IPS DF 6.9 (cell line): ENCODE measurements at places on chromosomes 4 and X.

DNA sequence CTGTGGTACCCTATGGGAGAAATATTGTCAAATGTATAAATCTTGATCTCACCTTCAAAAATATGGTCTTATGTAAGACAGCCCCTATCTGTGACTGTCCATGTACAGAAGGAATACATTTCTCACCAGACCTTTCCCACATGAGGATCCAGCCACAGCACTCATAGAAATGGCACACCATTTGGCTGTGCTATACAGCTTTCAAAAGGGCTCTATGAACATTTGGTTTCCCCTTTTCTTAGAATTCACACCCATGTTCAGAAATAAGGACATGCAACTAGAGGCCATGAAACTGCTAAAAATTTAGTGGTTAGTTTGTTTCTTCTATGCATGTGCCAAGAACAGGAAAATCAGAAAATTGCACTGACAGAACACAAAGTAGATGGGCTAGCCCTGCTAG, 62.7 kb downstream of the ANTXR2 start:
- no peak for DNase-seq

- no peak for DNase-seq
Measured at GRCh38 chr4:41070516-41071281, 143.6 kb downstream of the APBB2 start.

DNA sequence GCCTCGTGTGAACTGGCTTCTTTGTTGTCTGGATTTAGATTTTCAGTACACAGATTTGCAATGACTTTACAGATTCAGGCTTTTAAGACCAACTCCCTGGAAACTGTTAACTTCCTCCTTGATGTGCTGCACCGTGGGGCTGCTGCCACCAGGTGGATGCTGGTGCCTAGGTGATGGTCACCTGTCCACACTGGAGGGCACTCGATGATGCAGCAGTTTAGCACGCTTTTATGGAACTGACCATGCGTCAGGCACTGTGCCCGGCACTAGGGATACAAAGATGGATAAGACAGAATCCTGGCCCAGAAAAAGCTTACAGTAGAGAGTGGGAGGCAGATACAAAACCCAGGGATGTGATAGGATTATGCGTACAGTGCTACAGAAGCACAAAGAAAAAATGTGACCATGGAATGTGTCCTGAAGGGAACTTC, 180.7 kb downstream of the CEP135 start:
- peak; percentile 60 for DNase-seq

DNA sequence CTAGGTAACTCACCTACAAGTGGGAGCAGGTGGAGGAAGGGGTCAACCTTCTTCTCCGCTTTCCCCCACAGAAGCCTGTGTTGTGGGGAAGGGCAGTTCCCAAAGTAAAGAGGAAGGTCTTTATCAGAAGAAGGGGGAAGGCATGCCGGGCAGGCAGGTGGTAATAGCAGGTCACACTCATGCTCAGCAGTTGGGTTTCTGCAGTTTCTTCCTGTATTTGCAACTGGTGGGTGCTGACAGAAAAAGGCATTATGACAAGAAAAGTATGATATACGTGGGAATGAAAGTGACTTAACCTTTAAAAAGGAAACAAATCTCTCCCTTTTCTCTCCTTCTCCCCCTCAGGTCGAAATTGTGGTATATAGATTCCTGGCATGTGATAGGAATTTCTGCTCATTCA, 3.7 kb downstream of the MTMR1 start:
- no peak for DNase-seq

- peak; percentile 16 for DNase-seq
Measured at GRCh38 chrX:10508891-10509290, 111.5 kb downstream of the MID1 start.

DNA sequence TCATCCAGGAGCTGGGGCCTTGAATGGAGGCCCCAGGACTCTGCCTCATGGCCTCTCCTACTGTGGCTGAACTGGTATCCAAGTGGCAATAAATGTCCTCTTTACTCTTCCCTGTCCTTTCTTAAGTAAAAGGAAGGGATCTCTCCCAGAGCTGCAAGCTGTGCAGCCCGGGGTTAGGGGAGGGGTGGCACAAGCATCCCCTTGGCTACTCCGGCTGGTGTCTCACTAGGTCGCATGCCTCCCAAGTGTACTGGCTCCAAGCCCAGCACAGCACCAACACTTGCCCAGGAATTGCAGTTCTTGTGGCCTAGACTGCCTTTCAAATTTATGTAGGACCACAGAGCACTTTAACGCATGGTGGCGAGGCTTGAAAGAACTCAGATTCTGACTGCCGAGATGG, 44.7 kb upstream of the MED14 start:
- no peak for DNase-seq

- no peak for DNase-seq
Measured at GRCh38 chr4:123476089-123476488, 79.5 kb downstream of the SPRY1 start.

DNA sequence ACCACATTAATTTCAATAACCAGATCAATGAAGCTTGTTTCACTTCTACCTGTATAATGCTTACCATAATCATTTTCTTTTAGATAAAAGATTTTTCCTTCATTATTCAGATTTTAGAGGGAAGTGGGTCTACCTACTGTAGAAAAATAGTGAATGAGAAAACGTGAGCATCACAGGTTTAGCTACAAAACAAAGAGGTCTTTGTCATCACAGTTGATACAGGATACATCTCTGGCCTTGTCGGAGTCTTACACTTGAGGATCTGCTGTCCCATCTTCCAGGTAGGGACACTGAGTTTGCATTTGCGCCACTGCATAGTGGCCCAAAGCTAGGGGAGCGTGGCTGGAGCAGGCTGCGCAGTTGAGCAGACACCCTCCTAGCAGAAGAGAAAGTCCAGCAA, 710 bp downstream of the CLDN24 start:
- no peak for DNase-seq

DNA sequence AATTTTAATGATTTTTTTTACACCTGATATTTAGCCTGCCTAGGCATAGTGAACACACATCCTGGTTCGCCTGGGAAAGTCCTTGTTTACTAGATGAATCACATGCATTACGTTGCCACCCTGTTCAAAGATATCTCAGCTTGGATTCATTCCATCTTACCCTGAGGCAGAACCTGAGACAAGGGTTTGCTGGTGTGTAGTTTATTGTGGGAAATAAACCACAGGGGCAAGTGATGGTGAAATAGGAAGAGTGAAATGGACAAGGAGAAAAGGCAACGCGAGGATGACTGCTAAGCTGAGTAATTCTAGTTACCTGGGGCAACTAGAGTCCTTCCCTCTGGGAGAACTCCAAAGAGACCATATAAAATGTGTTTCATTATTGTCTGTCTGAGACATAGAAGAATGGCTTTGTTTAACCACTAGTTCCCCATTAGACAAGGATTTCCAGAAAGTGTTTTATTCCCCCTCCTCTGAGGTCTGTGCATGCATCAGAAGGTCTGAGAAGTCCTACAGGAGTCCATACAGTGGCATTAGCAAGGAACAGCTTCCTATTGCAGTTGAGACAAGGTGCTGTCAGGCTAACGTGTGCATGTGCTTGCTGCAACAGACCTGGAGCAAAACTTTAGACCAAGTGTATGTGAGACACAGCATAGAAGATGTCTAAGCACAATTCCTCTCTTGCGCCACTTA, 797.3 kb upstream of the FRG1 start:
- no peak for DNase-seq

- no peak for DNase-seq
Measured at GRCh38 chrX:37330642-37331041, 18.5 kb upstream of the PRRG1 start.

GRCh38 chr4:76881375-76881774, 16.6 kb downstream of the SOWAHB start:
- DNase-seq: no peak

- no peak for DNase-seq
Measured at GRCh38 chr4:154485127-154485773, 6.3 kb downstream of the DCHS2 start.

- no peak for DNase-seq
Measured at GRCh38 chr4:154030152-154030551, 241.3 kb upstream of the SFRP2 start.

DNA sequence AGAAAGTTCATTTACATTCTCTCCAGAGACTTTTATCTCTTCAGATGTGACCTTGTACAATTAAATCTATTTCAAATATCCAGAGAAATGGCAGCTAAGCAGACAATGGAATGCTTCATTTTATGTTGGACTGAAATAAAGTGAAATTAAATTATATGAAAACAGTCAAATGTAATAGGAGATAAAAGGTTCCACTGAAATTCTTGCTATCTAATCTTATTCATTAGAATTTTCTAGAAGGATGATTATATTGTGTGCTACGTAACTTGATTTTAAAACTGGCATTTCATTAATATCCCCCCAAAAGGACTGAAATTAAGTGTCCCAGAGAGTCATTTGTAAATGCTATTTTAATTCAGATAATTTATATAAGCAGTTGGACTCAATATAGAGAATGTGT, 646.9 kb upstream of the GALNT7 start:
- no peak for DNase-seq

- no peak for DNase-seq
Measured at GRCh38 chrX:84453351-84454246, 48.7 kb downstream of the HDX start.

DNA sequence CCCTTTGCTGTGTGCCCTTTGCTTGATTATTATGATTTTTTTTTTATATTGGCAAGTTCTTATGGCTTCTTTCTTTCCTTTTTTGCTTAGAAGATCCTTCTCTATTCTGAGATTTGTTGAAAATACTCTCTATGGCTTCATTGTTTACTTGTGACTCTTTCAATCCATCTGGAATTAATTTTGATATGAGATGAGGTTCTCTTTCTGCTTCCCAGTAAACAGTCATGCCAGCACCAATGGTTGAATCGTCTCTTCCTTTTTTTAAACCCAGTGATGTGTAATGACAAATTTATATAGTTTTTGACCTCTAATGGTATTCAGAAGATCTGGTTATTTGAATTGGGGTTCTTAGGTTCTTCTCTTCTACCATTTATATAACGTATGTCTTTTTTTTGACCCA, 121.8 kb downstream of the ARHGAP10 start:
- no peak for DNase-seq

DNA sequence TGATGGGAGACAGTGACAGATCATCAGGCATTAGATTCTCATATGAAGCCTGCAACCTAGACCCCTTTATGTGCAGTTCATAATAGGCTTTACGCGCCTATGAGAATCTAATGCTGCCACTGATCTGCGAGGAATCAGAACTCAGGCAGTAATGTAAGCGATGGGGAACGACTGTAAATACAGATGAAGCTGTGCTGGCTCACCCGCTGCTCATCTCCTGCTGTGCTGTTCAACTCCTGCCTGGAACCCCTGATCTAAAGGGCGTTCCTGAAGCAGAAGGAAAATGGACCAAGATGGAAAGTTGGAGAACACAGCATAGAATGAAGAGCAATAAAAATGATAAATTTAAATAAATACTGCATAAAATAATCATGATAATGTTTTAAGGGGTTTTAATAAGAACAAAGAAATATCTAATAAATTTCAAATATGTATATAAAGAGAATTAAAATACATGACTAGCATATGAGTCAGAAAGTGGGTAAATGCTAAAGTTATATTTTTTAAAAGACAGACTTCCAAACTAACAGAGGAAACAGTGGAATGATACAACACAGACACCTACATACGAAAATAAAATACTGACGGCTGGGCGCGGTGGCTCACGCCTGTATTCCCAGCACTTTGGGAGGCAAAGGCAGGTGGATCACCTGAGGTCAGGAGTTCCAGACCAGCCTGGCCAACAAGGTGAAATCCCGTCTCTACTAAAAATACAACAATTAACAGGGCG, 59.2 kb downstream of the RBM47 start:
- DNase-seq: no peak

- no peak for DNase-seq
Measured at GRCh38 chrX:16756724-16757123, 29.5 kb upstream of the TXLNG start.

DNA sequence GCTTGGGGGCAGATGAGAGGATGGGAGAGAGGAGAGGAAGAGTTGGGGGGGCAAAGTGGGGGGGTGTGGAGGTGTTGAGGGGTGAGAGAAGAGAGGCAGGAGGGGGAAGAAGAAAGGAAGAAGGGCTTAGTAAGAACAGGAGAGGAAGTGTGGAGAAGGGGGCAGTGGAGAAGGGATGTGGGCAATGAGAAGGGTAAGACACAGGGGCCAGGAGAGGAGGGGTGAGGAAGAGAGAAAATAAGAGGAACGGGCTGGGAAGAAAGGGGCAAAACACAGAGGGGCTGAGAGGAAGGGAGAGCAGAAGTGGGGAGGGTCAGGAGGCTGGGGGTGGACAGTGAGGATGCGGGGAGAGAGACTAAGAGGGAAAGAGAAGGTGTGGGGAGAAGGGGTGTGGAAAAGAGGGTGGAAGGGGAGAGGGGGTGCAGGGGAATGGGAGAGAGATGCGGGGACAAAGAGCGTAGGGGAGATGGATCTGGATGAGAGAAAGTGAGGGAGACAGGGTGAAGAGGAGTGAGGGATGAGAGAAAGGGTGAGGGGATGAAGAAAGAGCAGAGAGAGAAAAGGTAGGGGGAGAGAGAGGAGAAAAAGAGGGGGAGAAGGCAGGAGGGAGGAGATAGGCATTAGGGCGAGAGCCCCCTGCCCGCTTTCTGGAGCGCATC, 12.9 kb downstream of the SH3KBP1 start:
- DNase-seq: no peak

- DNase-seq: no peak
Measured at GRCh38 chr4:98484031-98484430, 174.4 kb downstream of the TSPAN5 start.

GRCh38 chrX:23603501-23603900, 63.8 kb upstream of the PRDX4 start:
- no peak for DNase-seq

DNA sequence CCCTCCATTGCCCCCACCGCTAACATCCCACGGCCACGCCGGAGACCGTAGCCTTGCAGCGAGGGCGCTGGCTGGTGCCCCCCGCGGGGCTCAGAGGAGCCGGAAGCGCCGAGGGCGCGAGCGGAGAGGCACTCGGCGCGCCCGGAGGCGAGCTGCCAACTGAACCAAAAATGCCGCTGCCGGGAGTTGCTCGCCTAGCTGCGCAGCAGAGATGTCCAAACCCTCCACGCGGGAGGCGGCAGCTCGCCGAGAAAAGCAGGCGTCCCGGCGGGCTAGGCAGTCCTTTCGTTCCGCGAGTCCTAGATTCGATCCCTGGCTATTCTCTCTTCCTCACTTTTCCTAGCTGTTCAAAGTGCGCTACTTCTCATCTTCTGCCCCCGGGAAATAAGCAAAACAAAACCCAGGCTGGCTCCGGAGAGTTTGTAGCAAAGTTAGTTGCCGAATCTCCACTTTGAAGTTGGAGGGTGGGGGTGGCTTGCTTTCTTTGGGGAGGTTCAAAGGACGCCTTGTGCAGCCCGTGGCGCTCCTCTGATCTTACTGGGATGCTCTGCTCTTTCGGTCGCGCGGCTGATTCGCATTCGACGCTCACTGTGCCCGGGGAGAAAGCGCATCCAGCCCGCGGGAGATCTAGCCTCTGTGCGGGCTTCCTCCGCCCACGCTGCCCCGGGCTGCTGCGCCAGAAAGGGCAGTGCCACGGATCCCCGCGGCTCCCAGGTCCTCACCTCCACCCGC, 723 bp downstream of the NKX6-1 start:
- DNase-seq: no peak

- no peak for DNase-seq
Measured at GRCh38 chr4:24209906-24210305, 320.1 kb upstream of the PPARGC1A start.

GRCh38 chr4:187444061-187444460, 551.5 kb upstream of the ZFP42 start:
- DNase-seq: no peak

GRCh38 chrX:147891896-147892295, 19.8 kb upstream of the FMR1 start:
- no peak for DNase-seq
